ENCODE measurements at places on chromosomes 2 and 18.

- H3K4me1 ChIP-seq: peaks cover 4% of the 10 kb centered on the region
- H3K4me3 ChIP-seq: no peak overlapping the region
- H3K27me3 ChIP-seq: peaks cover 2% of the 10 kb centered on the region
- H3K36me3 ChIP-seq: no peaks in the 10 kb centered on the region
- no peak for DNase-seq
- H3K27ac ChIP-seq: no peak overlapping the region
Measured at GRCh38 chr2:170681311-170681710, 33.8 kb upstream of the SP5 start.

- no peak for DNase-seq
- no peaks in the 10 kb centered on the region for H3K36me3 ChIP-seq
- no peak overlapping the region for H3K4me3 ChIP-seq
- no peak overlapping the region for H3K27ac ChIP-seq
- H3K4me1 ChIP-seq: no peaks in the 10 kb centered on the region
Measured at GRCh38 chr2:229429589-229429988, 158.5 kb upstream of the PID1 start.

GRCh38 chr2:222034058-222034457 lies 264.7 kb downstream of the PAX3 start:
- no peaks in the 10 kb centered on the region for H3K36me3 ChIP-seq
- H3K27ac ChIP-seq: no peak overlapping the region
- no peaks in the 10 kb centered on the region for H3K27me3 ChIP-seq
- no peaks in the 10 kb centered on the region for H3K4me1 ChIP-seq
- no peak for DNase-seq
- H3K4me3 ChIP-seq: no peak overlapping the region

DNA sequence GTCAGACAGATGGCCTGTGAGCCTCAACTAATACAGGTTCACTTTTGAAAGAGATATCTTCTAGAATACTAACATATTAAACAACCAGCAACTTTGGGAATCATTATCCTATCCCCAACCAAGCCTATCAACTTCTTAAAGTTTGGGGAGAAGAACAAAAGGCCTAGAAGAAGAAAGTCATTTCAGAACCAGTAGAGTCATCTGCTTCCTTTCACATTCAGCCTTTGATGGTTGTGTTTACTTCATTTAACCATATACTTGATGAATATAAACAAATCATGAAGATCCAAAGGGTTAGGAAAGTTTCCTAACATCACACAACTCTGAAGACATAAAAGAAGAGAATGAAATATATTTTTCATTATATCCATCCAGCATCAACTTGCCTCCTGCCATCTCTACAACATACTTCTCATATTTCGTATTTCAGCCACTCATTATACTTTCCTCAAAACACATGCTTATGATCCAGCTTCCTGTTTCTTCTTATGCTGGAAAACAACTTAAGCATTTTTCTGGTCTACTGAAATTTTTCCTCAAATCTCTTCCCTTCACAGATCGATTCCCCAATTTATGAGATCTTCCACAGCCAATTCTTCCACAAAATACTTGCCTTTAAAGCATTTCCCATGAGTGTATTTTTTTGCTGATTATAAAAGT lies 114.3 kb downstream of the CACNB4 start:
- H3K27me3 ChIP-seq: no peaks in the 10 kb centered on the region
- no peak overlapping the region for H3K4me3 ChIP-seq
- no peaks in the 10 kb centered on the region for H3K36me3 ChIP-seq
- no peak for DNase-seq
- H3K4me1 ChIP-seq: no peaks in the 10 kb centered on the region
- no peak overlapping the region for H3K27ac ChIP-seq

- no peaks in the 10 kb centered on the region for H3K4me1 ChIP-seq
- no peak for DNase-seq
- H3K27ac ChIP-seq: no peak overlapping the region
- no peaks in the 10 kb centered on the region for H3K36me3 ChIP-seq
- H3K4me3 ChIP-seq: no peak overlapping the region
Measured at GRCh38 chr2:217911283-217912097, 91.3 kb downstream of the TNS1 start.

GRCh38 chr2:42045848-42046748 lies 1.7 kb upstream of the PKDCC start:
- no peaks in the 10 kb centered on the region for H3K36me3 ChIP-seq
- no peak overlapping the region for H3K4me3 ChIP-seq
- peaks cover 4% of the 10 kb centered on the region for H3K4me1 ChIP-seq
- DNase-seq: no peak

GRCh38 chr2:165743442-165743841 lies 50.6 kb downstream of the GALNT3 start:
- no peaks in the 10 kb centered on the region for H3K36me3 ChIP-seq
- no peaks in the 10 kb centered on the region for H3K4me1 ChIP-seq
- H3K27ac ChIP-seq: no peak overlapping the region
- DNase-seq: no peak
- H3K27me3 ChIP-seq: no peaks in the 10 kb centered on the region
- H3K4me3 ChIP-seq: no peak overlapping the region

- peaks cover 3% of the 10 kb centered on the region for H3K36me3 ChIP-seq
- peaks cover 47% of the 10 kb centered on the region for H3K4me1 ChIP-seq
- no peak overlapping the region for H3K4me3 ChIP-seq
- no peak for DNase-seq
- H3K27ac ChIP-seq: no peak overlapping the region
Measured at GRCh38 chr2:168478206-168478605, 22.1 kb downstream of the CERS6 start.

GRCh38 chr18:74819433-74820059 lies 221.9 kb downstream of the ZNF407 start:
- peak; percentile 31 for DNase-seq
- no peak overlapping the region for H3K27ac ChIP-seq
- no peaks in the 10 kb centered on the region for H3K27me3 ChIP-seq
- peaks cover 26% of the 10 kb centered on the region for H3K36me3 ChIP-seq
- no peaks in the 10 kb centered on the region for H3K4me1 ChIP-seq

DNA sequence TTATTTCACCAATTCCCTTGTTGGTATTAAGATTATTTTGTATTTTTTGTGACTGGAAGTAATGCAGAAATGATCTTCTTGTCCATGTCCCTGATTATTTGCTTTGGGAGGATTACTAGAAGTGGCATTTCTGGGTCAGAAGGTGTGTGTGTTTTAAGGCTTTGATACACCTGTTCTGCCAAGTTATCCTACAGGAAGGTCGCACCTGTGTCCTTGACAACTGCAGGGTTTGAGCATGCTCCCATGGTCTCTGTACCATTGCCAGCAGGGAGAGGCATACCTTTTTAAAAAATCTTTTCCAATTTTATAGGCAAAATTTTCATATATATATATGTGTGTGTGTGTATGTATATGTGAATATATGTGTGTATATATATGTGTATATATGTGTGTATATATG lies 29.7 kb downstream of the KDM3A start:
- peaks cover 53% of the 10 kb centered on the region for H3K4me1 ChIP-seq
- no peak overlapping the region for H3K4me3 ChIP-seq
- no peak overlapping the region for H3K27ac ChIP-seq
- no peaks in the 10 kb centered on the region for H3K27me3 ChIP-seq

DNA sequence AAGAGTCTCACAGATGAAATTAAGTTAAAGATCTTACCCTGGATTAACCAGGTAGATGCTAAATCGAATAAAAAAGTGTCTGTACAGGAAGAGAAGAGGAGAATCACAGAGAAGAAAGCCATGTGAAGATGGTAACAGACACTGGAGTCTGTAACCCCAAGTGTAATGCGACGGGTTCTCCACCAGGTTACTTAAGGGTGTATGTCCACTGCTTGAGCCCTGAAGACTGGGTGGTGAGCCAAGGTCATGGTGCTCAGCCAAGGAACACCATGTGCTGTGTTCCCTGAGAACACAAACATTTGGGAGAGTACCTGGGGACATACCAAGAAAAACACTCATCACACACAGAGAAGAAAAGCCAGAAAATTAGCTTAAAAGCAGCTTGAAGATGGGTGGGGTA lies 8.2 kb upstream of the ACADL start:
- H3K36me3 ChIP-seq: no peaks in the 10 kb centered on the region
- H3K4me1 ChIP-seq: no peaks in the 10 kb centered on the region
- no peak overlapping the region for H3K27ac ChIP-seq
- peaks cover 16% of the 10 kb centered on the region for H3K27me3 ChIP-seq
- DNase-seq: no peak
- no peak overlapping the region for H3K4me3 ChIP-seq

DNA sequence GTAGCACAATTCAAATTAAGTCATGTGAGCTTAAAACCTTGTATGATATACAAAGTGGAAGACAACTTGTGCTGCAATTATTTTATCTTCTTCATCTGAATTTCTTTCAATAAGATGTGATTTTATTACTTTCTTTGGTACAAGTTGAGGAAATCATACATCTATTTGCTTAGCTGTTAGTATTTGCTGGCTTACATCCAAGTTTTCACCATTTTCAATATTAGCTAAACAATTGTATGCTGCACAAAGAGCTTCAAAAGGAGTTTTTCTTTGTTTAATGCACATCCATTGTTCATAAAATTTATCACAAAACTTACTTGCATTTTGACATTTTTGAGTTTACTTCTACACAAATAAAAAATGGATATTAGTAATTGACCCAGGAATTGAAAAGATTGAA lies 40.9 kb downstream of the SCN9A start:
- peaks cover 2% of the 10 kb centered on the region for H3K27me3 ChIP-seq
- no peak for DNase-seq
- no peaks in the 10 kb centered on the region for H3K36me3 ChIP-seq
- no peaks in the 10 kb centered on the region for H3K4me1 ChIP-seq

- peaks cover 75% of the 10 kb centered on the region for H3K27me3 ChIP-seq
- peaks cover 1% of the 10 kb centered on the region for H3K36me3 ChIP-seq
- H3K27ac ChIP-seq: no peak overlapping the region
Measured at GRCh38 chr2:118851650-118852049, 4.2 kb upstream of the EN1 start.

DNA sequence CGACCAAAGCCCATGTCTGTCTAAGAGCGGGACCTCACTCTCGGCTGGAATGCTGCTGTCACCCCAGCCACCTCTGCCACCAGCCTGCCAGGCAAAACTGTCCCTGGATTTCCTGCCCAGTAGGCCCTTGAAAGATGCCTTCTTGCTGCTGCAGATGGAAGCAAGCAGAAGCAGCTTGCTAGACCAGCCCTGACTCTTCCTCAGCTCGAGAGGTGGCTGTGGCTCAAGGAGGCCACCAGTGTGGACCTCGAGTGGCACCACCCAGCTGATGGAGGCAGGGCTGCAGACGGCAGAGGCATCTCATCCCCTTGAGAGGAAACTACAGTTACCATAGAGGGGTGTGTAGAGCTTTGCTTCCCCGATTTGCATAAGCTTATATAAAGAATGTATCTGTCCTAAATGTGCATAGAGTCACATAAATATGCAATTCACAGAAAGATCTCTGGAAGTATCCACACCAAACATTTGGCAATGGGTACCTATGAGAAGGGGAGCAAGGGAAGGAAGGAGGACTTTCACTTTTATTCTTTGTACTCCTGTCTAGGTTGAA lies 20.6 kb downstream of the ADCY3 start:
- peaks cover 68% of the 10 kb centered on the region for H3K36me3 ChIP-seq
- no peaks in the 10 kb centered on the region for H3K4me1 ChIP-seq
- DNase-seq: no peak
- H3K27ac ChIP-seq: no peak overlapping the region
- H3K4me3 ChIP-seq: no peak overlapping the region

- H3K4me3 ChIP-seq: no peak overlapping the region
- DNase-seq: no peak
- peaks cover 2% of the 10 kb centered on the region for H3K4me1 ChIP-seq
- no peaks in the 10 kb centered on the region for H3K36me3 ChIP-seq
- no peak overlapping the region for H3K27ac ChIP-seq
Measured at GRCh38 chr2:232390661-232391060, 12.1 kb downstream of the ALPP start.

DNA sequence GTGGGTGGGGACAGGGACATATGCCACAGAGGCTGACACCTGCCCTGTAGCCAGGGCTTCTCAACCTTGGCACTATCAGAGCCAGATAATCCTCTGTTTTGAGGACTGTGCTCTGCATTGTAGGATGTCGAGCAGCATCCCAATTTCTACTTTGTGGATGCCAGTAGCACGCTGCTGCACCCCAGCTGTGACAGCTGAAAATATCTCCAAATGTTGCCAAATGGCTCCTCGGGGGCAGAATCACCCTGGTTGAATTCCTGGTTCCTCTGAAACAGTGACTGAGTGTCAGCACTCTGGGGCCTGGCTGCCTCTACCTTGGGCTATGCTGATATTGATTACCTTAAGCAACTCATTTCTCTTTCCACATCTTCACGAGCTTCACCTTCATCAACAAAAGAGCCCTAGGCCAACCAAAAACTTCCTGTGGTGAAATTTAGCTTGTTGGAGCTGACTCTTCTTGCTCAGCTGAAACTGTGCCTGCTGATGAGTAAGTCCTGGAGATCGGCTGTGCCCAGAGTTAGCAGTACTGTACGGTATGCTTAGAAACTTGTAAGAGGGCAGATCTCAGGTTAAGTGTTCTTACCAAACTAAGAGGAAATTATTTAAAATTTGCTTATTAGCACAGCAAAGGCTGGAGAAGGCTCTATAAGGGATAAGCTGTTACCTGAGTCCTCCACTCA lies 138.1 kb downstream of the SEPTIN10 start:
- no peaks in the 10 kb centered on the region for H3K36me3 ChIP-seq
- H3K4me1 ChIP-seq: peaks cover 6% of the 10 kb centered on the region
- no peak overlapping the region for H3K27ac ChIP-seq
- H3K4me3 ChIP-seq: no peak overlapping the region
- peak; percentile 33 for DNase-seq

GRCh38 chr2:88658326-88658725 lies 31.1 kb upstream of the EIF2AK3 start:
- DNase-seq: no peak
- H3K27ac ChIP-seq: no peak overlapping the region
- no peaks in the 10 kb centered on the region for H3K4me1 ChIP-seq
- no peak overlapping the region for H3K4me3 ChIP-seq
- H3K36me3 ChIP-seq: no peaks in the 10 kb centered on the region
- H3K27me3 ChIP-seq: no peaks in the 10 kb centered on the region

- DNase-seq: no peak
- H3K27me3 ChIP-seq: peaks cover 19% of the 10 kb centered on the region
- no peak overlapping the region for H3K27ac ChIP-seq
- H3K4me1 ChIP-seq: no peaks in the 10 kb centered on the region
- no peaks in the 10 kb centered on the region for H3K36me3 ChIP-seq
- H3K4me3 ChIP-seq: no peak overlapping the region
Measured at GRCh38 chr2:233764264-233764663, 4.2 kb downstream of the UGT1A1 start.

DNA sequence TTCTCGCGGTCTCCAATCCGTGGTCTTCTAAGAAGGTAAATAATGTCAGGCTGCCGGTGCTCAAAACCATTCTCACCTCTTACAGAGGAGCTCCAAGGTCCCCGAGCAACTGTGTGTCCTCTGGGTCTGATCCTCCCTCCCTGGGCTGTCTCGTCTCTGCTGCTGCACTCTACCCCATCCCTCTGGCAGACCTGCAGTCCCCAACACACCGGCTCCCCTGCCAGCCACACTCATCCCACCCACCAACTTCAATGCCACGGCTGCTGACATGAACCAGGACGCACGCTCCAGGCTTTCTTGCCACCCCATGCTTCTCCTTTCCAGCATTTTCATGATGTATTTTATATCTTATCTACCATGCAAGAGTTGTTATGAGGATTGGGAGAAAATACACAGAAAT lies 559.5 kb upstream of the SALL3 start:
- no peak for DNase-seq
- H3K4me1 ChIP-seq: no peaks in the 10 kb centered on the region
- H3K4me3 ChIP-seq: no peak overlapping the region
- H3K27ac ChIP-seq: no peak overlapping the region
